Natural killer cell (primary cell): ENCODE measurements at places on chromosomes 7 and 10. TPM values are rescaled to one million over a fixed set of nuclear protein-coding genes. Genes with fewer than 3 reads are reported as not detected.

AKR1D1 gene
- not detected for total RNA-seq

GRCh38 chr7:102236592-102237287 is 49.9 kb upstream of the SH2B2 start:
- peaks cover 24% of the 10 kb centered on the region for H3K36me3 ChIP-seq
- H3K4me1 ChIP-seq, result no peaks in the 10 kb centered on the region
- H3K27me3 ChIP-seq, result no peaks in the 10 kb centered on the region
- peak; percentile 59 for DNase-seq

DNA sequence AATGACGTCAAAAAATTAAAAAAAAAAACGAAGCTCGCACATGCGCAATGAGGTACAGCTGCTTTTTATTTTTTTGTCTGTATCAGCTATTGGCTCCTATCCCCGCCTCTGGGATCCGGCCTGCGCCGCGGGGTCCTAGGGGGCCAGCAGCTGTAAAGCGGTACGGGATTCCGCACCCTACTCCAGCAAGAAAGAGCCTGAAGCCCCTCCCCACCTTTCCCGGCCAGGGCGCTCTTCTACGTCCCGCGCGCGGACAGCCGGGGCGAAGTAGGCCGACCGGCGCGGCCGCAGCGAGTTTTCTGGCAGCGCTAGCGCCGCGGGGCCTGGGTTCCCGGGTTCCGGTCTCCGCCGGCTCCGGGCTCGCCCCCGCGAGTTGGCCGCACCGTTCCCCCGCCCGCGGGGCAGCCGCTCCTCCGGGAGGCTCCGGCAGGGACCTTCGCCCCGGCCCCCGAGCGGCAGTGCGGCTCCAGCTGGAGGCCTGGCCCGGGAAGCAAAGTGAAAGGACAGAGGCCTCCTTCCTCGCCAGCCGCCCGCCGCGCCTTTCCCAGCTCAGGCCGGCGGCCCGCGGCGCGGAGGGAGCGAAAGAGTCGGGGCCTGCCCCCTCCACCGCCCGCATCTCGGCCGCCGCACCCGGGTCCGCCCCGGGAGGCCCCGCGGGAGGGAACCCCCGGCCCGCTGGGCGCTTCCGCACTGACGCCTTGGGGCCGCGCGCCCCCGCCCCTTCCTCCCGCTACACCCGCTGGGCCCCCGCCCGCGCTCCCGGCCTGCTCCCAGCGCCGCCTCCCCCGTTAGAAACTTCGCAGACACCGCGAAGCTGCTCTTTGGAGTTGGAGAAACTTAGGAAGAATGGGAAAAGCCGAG is 4.7 kb upstream of the SPAG6 start:
- peak; percentile 88 for DNase-seq
- peak overlapping the region; percentile 83 for H3K27ac ChIP-seq
- peaks cover 38% of the 10 kb centered on the region for H3K4me1 ChIP-seq
- H3K27me3 ChIP-seq, result peaks cover 90% of the 10 kb centered on the region

GRCh38 chr7:28041508-28042314 is 138.9 kb downstream of the JAZF1 start:
- no peak overlapping the region for H3K27ac ChIP-seq
- H3K27me3 ChIP-seq, result no peaks in the 10 kb centered on the region
- DNase-seq, result no peak
- no peaks in the 10 kb centered on the region for H3K4me1 ChIP-seq
- no peaks in the 10 kb centered on the region for H3K36me3 ChIP-seq

DNA sequence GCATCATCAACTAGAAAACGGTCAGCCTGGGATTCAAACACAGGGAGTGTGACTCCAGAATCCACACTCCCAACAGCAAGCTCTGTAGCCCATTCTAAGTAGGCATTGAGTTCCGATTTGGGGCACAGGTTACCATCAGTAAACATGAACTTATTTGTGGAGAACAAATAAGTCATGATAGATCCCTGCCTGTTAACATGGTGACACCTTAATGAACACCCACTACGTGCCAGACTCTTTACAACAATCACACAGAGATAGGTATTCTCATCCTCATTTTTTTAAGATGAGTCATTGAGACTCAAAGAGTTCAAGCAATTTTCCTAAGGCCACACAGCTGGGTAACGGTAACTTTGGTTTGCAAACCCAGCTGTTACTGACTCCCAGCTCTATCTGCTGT is 91.5 kb downstream of the LYZL2 start:
- H3K27me3 ChIP-seq, result no peaks in the 10 kb centered on the region
- H3K4me3 ChIP-seq, result no peak overlapping the region
- H3K4me1 ChIP-seq, result peaks cover 12% of the 10 kb centered on the region
- no peaks in the 10 kb centered on the region for H3K36me3 ChIP-seq

GRCh38 chr7:2821161-2821841 is 22.8 kb downstream of the GNA12 start:
- no peak overlapping the region for H3K27ac ChIP-seq
- DNase-seq, result no peak
- peaks cover 14% of the 10 kb centered on the region for H3K4me1 ChIP-seq
- H3K4me3 ChIP-seq, result no peak overlapping the region
- no peaks in the 10 kb centered on the region for H3K36me3 ChIP-seq

AEBP1 gene
- 9.0 TPM for total RNA-seq

AKR1C1 gene
- 0.63 TPM for total RNA-seq

DNA sequence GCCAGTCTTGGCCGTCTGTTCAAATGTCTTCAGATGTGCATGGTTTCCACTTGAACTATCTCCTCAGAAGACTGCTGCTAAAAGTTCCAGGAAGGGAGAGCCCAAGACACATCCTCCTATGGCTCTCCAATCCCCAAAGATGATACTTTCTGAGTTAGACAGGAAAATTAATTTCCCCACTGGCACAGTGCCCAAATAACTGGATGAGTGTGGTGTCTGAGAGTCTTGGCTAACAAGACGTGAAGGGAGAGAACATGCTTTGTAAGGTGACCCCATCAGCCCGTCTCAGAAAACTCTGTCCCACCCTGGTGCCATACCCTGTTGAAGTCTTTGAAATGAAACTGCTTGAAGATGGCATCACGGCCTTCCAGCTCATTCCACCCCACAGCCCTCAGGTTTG is 2.9 kb downstream of the PCBD1 start:
- peaks cover 11% of the 10 kb centered on the region for H3K4me1 ChIP-seq
- DNase-seq, result no peak
- no peak overlapping the region for H3K4me3 ChIP-seq
- peaks cover 6% of the 10 kb centered on the region for H3K36me3 ChIP-seq

GRCh38 chr7:101625031-101625791 is 3.9 kb downstream of the MYL10 start:
- no peak overlapping the region for H3K4me3 ChIP-seq
- H3K36me3 ChIP-seq, result no peaks in the 10 kb centered on the region
- H3K27ac ChIP-seq, result no peak overlapping the region
- no peaks in the 10 kb centered on the region for H3K4me1 ChIP-seq
- DNase-seq, result no peak
